Fibroblast of upper back skin (primary cell): ENCODE measurements at places on chromosomes 4 and X.

- DNase-seq, result no peak
Measured at GRCh38 chr4:134934036-134934808, 732.6 kb upstream of the PABPC4L start.

GRCh38 chr4:89101256-89102161 lies 9.8 kb upstream of the TIGD2 start:
- DNase-seq, result no peak

GRCh38 chr4:186481998-186482790 lies 73.2 kb downstream of the MTNR1A start:
- DNase-seq, result no peak

- DNase-seq, result no peak
Measured at GRCh38 chr4:146398896-146399445, 122.8 kb downstream of the SLC10A7 start.

- no peak for DNase-seq
Measured at GRCh38 chrX:47191331-47191730, 2.3 kb upstream of the UBA1 start.

DNA sequence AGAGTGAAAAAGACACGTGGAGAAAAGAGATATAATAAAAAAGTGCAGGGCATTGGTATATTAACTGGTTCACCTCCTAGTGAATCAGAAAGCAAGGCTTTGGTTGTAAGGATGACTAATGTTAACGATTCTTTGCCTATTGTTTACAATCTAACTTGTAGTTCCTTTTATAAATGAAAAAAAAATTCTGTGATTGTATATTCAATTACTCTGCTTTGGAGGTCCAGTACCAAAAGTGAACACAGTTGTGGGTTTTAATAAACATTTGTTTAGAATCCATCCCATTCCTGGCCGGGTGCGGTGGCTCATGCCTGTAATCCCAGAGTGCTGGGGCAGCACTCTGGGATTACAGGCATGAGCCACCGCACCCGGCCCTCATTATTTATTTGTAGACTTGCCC lies 36.9 kb upstream of the PRSS12 start:
- DNase-seq, result no peak

DNA sequence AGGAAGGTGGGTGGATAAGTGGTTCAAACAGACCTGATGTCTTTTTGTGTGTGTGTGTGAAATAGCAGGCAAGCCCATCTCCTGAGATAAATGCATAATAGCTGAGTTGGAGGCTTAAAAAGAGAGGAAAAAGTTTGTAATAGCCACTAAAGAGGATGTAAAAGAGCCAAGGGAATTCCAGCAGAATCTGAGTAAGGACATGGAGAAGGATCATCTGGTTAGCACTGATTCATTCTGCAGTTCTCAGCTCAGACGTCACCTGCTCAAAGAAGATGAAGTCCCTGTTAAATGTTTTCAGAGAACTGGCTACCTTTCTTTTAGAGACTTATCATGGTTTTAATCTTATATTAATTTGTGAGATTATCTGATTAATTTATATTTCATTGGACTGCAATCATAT lies 21.0 kb upstream of the IL13RA2 start:
- peak; percentile 40 for DNase-seq

DNA sequence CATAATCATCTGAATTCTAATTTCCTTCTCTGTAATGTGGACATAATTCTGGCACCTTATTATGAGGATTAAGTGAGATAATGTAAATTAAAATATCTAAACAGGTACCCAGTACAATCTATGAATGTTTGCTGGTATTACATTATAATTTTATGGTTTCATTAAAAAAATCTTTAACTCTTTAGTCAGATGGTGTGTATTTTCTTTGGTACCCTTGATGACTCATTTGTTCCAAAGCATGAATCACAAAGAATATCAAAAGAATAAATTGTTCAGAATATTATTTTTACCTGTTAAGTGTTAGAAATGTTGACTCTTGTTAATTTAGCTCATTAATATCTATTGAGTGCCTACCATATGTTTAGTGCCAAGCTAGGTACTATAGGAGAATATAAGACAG lies 74.3 kb downstream of the SNX25 start:
- no peak for DNase-seq

- DNase-seq, result peak; percentile 23
Measured at GRCh38 chr4:54169176-54169575, 59.9 kb upstream of the PDGFRA start.
